ENCODE measurements at places on chromosomes 1 and 21.

GRCh38 chr1:193131266-193131860 is 9.5 kb downstream of the CDC73 start:
- DNase-seq = no peak

- DNase-seq = no peak
Observed at GRCh38 chr1:92399076-92399475, 87.6 kb downstream of the GFI1 start.

- no peak for DNase-seq
Observed at GRCh38 chr1:14057640-14058039, 357.7 kb downstream of the PRDM2 start.

GRCh38 chr1:215405211-215405610 is 161.9 kb upstream of the KCTD3 start:
- DNase-seq = no peak

GRCh38 chr1:235902677-235903542 is 36.2 kb upstream of the LYST start:
- DNase-seq = peak; percentile 65

GRCh38 chr1:34199927-34200326 is 23.2 kb downstream of the C1orf94 start:
- no peak for DNase-seq

- DNase-seq = no peak
Observed at GRCh38 chr1:13682444-13682843, 17.5 kb upstream of the PRDM2 start.

DNA sequence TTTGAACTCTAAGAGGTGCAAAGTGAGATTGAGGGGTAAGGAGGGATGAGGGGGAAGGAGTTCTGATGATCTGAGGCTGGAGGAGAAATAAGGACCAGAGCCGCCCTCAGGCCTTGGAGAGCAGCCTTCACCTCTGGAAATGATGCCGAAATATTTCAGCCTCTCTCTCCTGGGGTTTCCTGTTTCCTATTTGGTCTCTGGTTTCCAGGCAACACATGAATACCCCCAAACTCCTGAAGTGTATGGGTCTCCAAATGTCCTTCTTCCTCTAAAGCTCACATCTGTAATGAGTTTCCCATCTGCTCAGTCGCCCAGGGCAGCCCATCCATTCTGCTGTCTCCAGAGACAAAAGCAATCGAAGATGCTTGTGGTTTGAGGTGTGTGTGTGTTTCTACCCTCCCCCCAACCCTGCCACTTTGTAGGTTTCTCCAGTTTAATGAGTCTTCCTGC is 52.0 kb upstream of the FAM20B start:
- DNase-seq = no peak

GRCh38 chr1:113275691-113276090 is 114.6 kb upstream of the MAGI3 start:
- no peak for DNase-seq

GRCh38 chr21:46622226-46622625 is 13.2 kb upstream of the PRMT2 start:
- DNase-seq = no peak

- no peak for DNase-seq
Observed at GRCh38 chr1:96749618-96750017, 28.0 kb downstream of the PTBP2 start.

GRCh38 chr1:184480736-184481135 is 93.9 kb downstream of the C1orf21 start:
- DNase-seq = no peak

DNA sequence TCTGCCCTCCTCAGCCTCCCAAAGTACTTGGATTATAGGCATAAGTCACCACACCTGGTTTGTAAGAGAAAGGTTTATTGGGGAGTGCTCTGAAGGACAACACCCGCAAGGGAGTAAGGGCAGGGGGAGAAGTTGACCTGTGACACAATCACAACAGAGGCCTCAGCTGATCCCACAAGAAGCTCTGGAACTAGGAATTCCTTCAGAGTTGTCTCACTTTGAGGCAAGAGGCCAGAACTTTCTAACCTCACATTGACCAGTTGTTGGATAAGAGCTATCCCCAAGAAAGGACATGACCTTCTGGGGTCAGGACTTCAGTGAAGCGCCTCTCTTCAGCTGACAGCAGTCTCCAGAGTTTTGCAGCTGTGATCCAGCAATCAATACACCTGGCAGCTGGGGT is 27.4 kb upstream of the RC3H1 start:
- no peak for DNase-seq

DNA sequence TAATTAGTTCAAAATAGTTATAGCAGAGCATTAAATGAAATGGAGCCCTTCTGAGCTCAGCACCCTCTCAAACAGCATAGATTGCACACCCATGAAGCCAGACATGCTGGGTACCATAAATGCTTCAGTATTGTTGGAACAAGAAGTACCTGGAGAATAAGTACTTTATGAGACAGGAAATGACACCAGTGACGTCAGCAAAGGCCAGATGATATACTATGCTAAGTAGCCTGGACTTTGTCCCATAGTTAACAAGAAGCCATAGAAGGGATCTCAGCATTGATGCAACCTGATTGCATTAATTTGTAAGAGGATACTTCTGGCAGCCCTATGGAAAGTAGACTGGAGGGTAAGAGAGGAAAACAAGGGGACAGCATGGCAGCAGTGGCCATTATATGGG is 16.3 kb upstream of the GADD45A start:
- no peak for DNase-seq

- no peak for DNase-seq
Observed at GRCh38 chr21:42161956-42162681, 56.8 kb upstream of the ABCG1 start.
